ENCODE measurements at places on chromosomes 2 and 18. TPM values are rescaled to one million over a fixed set of nuclear protein-coding genes. Genes with fewer than 3 reads are reported as not detected.

UGGT1 gene
- total RNA-seq, result 142 TPM

GPBAR1 gene
- total RNA-seq, result 0.12 TPM

CENPA gene
- 7.7 TPM for total RNA-seq

GFPT1 gene
- 106 TPM for total RNA-seq

CRACDL gene
- total RNA-seq, result not detected

AOX1 gene
- 86.3 TPM for total RNA-seq

NEU4 gene
- not detected for total RNA-seq

SLC9A2 gene
- not detected for total RNA-seq

THUMPD2 gene
- 8.6 TPM for total RNA-seq

CUL3 gene
- 63.0 TPM for total RNA-seq

CSRNP3 gene
- total RNA-seq, result 1.9 TPM
